ENCODE measurements at places on chromosomes 5 and 9.

GRCh38 chr5:127008300-127008975 is 21.9 kb downstream of the MARCHF3 start:
- no peak for DNase-seq

DNA sequence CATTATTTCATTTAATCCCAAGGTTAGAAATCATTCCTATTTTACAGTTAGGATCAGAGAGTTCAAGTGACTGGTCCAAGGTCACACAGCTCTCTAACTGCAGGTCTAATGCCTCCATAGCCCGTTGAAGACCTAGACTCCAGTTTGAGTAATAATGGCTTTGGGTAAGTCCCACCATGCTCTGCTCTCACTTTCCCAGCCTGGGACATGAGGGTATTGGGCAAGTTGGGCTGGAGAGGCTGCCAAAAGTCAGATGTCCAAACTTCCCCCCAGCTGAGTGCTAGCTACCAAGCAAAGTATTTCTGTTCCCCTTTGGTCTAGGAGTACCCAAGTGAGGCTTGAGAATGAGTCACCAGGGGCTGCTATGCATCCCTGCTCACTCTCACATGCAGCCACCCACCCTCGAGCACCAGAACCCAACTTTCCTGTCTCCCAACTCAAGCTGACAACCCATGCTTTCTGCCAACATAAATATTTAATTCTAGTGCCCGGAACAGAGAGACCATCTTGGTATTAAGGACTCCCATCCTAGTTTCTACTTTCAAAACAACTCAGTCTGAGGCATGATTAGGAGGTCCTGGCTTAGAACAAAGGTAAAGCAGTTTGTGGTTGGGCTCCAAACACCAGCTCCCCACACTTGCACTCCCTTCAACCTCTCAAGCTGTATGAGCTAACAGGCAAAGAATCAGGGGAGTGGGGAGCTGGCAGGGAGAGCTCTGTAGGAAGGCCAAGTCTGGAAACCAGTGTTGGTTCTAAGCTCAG is 236.5 kb upstream of the TRIM32 start:
- no peak for DNase-seq

GRCh38 chr9:70553707-70554673 is 139.5 kb upstream of the KLF9 start:
- DNase-seq = no peak

- DNase-seq = no peak
Observed at GRCh38 chr9:129898185-129898584, 62.9 kb downstream of the USP20 start.

DNA sequence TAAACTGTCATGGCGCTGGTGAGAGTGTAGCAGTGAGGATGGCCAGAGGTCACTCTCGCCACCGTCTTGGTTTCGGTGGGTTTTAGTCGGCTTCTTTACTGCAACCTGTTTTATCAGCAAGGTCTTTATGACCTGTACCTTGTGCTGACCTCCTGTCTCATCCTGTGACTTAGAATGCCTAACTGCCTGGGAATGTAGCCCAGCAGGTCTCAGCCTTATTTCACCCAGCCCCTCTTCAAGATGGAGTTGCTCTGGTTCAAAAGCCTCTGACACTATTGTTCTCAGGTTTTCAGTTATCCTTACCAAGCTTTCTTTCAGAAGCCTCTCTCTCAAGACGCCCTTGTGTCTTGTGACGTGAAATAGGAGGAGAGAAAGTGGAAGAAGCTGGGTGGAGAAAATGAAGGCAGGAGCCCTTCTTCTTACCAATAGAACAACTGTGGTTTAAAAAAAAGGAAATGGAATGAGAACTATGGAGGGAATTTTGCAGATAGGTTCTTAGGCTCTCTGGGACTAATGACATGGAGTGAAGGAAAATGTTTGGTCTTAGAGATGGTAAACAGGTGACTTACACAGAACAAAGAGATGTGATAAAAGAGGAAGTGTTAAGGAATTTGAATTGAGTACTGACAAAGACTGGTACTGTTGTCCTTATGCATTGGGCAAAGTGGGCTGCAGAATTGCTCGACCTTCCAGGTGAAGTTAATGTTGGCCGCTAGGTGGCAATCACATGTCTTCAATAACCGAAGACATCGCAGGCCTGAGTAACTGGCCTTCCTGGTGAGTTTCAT is 133.3 kb upstream of the RAI14 start:
- peak; percentile 5 for DNase-seq

GRCh38 chr9:5893591-5894236 is 3.0 kb downstream of the MLANA start:
- no peak for DNase-seq

- no peak for DNase-seq
Observed at GRCh38 chr5:3622961-3623360, 27.3 kb downstream of the IRX1 start.

DNA sequence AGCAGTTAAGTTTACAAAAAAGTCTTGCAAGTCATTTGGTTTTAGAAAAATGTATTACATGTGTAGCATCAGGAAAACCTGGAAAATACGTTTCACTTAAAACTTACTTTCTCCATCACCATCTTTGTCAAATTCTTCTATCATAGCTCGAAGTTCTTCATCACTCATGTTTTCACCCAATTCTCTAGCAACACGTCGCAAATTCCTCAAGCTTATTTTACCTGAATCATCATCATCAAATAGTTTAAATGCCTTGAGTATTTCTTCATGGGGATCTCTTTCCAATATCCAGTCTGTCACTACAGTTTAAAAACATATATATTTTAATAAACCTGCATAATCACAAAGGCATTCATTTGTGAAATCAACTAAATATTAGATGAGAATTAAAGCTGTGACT is 10.3 kb downstream of the CETN3 start:
- DNase-seq = no peak

- DNase-seq = no peak
Observed at GRCh38 chr9:79610791-79611614, 39.2 kb downstream of the TLE4 start.

GRCh38 chr5:114726131-114726530 is 364.3 kb downstream of the KCNN2 start:
- no peak for DNase-seq

- DNase-seq = no peak
Observed at GRCh38 chr5:177421062-177421798, 5.2 kb upstream of the GRK6 start.

- DNase-seq = no peak
Observed at GRCh38 chr9:17614250-17614649, 35.4 kb downstream of the SH3GL2 start.

- DNase-seq = peak; percentile 75
Observed at GRCh38 chr9:120928483-120929228, 2.1 kb upstream of the TRAF1 start.

- no peak for DNase-seq
Observed at GRCh38 chr5:27402828-27403227, 364.4 kb upstream of the CDH9 start.

DNA sequence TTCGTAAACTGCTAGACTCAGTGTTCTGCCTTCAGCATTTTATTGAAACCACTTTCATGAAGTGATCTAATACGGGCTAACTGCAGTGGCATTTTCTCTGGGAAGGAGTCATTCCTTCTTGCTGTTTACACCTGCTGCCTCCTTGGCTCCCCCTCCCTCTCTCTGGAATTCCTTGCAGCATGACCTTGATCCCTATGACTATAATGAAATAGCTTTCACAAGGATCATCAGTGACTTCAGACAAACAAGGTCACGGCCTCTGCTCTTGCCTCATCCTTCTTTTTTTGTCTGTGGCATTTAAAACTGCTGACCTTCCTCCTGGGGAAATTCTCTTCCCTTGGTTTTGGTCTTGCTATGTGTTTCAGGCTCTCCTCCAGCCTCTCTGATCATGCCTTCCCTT is 90.2 kb downstream of the ZNF462 start:
- DNase-seq = no peak

GRCh38 chr5:179147991-179148702 is 88.0 kb downstream of the ZNF354C start:
- DNase-seq = no peak

DNA sequence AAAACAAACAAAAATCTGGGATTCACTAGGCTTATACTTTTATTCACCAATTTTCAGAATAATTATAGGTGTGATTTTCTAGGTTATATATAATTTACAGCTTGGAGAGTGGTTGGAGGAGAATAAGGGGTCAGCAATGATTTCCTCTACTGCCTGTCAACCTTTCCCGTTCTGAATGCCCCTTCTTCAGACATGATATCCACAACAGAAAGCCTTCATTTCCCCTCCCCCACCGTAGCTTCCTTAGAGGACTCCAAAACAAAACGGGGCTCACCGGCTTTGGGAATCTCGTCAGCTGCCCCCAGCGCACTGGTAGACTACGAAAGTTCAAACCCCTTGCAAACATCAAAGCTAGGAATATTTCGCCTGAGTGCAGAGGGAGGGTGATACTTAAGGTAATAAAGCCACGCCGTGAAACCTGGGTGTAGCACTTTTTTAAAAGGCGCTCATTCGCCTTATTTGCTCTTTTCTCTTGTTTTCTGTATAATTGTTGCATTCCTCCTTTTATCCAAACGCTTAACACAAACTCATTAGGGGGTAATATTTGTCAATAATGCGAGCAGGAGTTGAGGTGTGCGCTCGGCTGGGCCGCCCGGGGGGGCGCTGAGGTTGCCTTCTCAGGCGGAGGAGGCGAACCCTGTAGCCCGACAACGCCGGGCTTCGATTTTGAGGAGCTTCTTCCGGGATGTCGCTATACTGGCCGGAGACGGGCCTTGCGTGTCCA is 2.4 kb downstream of the OTP start:
- no peak for DNase-seq

- DNase-seq = no peak
Observed at GRCh38 chr5:78821536-78822021, 163.5 kb downstream of the ARSB start.

DNA sequence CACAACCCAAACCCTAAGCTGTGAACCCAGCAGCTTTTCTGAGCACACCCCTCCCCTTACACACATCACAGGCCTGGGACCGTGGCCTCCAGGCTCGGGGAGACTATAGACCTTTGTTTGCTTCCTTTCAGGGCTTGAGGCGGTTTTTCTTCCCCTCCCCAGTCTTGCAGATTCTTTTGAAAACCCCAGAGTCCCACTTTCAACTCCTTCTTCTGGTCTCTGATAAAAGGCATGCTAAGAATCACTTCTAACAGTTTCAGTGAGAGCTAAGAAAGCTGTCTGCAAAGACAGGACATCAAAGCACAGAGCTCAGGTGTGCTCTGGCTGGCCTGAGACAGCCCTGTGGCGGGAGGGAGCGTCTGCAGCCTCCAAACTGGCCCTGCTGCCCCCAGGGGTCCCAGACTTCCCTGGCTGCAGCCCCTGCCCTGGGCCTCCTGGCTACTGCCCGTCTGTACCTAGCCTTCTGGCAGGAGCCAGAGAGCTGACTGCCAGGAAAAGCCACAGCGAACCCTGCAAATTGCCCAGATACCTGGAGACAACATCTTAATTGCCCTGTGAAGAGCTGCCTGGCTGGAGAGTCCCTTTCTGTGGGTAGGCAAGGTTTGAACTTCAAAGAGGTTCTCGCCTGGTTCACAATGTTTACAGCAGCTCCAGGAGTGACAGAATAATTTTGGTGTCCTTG is 138.9 kb downstream of the GADD45G start:
- peak; percentile 47 for DNase-seq

- no peak for DNase-seq
Observed at GRCh38 chr5:133285583-133286021, 233.8 kb downstream of the HSPA4 start.

- DNase-seq = no peak
Observed at GRCh38 chr9:3367185-3367584, 158.6 kb downstream of the RFX3 start.

GRCh38 chr5:177309351-177310191 is 2.1 kb downstream of the MXD3 start:
- DNase-seq = peak; percentile 61

DNA sequence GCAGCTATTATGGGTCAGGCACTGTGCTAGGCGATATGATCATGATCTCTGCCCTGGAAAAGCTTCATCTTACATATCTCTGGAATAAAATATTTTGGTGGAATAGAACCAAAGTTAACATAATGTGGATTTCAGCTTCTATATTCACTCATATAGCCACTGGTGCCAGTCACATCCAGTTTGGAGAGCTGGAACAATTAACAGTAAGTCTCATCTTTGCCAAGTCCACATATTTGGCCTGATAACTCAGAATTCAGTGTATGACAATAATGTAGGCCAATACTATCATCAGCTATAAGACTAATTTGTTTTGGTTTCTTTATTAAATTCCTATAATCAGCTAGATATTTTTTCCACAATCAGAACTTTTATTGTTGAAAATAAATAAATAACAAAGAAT is 5.9 kb upstream of the FAM13B start:
- no peak for DNase-seq

DNA sequence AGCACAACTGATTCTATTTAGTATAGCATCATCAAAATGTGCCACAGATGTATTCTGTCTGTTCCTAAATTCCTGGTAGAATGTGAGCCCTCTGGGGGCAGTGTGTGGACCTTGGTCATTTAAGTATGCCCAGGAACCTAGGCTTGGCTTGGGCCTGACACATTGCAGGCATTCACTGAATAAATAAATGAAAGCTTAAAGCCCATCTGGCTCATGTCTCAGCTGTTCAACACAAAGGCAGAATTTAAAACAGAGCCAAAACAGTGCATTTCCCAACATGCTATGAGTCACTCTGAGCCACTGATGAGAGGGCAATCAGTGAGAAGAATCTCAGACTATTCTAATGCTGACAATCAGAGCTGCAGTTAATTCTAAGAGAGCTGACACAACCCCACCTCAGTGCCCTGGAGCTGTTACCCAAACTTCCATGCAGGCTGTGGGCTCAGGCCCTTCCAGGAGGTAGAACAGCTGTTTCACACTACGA is 8.1 kb downstream of the FAM193B start:
- DNase-seq = no peak

GRCh38 chr5:76854644-76855043 is 4.8 kb downstream of the S100Z start:
- DNase-seq = no peak

DNA sequence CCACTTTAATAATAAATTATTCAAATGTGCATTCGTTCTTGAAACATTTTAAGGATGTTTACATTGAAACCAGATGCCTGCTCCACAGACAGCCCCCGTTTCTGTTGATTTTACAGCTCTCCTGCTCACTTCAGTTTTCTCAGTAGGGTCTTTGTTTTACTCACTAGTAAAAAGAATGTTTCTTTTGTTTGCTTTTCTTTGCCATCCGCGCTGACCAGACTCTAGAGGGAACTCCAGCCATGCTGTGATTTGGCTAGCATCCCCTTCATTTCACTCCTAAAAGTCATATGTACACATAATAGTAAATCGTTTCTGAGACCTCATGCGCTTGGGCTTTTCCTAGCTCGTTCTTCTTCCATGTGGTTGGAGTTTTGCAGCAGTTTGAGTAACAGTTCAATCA is 28.7 kb upstream of the PALM2AKAP2 start:
- no peak for DNase-seq

GRCh38 chr9:113933671-113934070 is 57.6 kb downstream of the ZNF618 start:
- no peak for DNase-seq

GRCh38 chr9:87336407-87336806 is 161.3 kb upstream of the DAPK1 start:
- no peak for DNase-seq
